NCI-H2081 treated with DMSO at 0.1 percent for 48 hours (cell line): ENCODE measurements at places on chromosomes 7 and 10.

GRCh38 chr10:16597656-16598055, 76.0 kb upstream of the C1QL3 start:
- DNase-seq = no peak

DNA sequence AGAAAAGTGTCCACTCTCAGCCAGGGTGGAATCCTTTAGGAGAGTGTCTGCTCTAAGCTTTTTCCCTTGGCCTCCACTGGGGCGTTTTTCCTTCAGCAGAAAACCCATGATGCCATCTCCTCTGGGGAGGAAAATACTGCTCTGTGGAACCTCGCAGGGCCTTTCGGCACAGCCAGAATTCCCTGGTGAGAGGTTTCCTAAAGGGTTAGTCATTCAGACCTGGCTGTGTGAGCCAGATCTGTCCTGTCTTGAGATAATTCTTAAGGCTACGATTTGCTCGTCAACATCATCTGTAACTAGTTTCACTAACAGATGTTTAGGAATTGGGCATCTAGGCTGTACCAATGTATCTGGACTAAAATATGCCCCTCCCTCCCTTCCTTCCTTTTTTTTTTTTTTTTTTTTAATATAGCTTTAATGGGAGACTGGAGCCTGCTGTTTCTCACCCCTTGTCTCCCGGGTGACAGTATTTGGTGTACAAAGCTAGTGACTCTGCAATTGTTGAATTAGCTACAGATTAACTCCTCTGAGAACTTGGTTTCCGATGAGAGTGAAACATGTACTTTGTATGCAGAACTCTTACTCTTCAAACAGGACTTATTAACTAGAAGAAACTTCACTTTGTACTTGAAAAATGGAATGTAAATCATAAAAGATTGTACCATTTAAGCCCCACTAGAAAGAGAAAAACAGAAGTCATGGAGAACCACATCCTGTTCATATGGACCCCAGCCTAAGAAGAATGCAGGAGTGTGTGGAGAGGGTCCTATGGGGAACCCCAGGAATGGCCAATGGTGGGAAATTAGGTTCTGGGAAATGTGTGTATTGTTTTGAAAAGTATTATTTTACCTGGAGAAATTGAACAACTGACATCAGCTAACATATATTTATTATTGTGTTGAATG, 230.9 kb downstream of the CAMK1D start:
- no peak for DNase-seq

GRCh38 chr10:5937016-5937415, 40.3 kb downstream of the IL15RA start:
- no peak for DNase-seq

GRCh38 chr7:74604326-74605020, 53.0 kb upstream of the GTF2I start:
- DNase-seq = no peak

GRCh38 chr7:37601321-37601720, 82.2 kb upstream of the GPR141 start:
- DNase-seq = no peak

DNA sequence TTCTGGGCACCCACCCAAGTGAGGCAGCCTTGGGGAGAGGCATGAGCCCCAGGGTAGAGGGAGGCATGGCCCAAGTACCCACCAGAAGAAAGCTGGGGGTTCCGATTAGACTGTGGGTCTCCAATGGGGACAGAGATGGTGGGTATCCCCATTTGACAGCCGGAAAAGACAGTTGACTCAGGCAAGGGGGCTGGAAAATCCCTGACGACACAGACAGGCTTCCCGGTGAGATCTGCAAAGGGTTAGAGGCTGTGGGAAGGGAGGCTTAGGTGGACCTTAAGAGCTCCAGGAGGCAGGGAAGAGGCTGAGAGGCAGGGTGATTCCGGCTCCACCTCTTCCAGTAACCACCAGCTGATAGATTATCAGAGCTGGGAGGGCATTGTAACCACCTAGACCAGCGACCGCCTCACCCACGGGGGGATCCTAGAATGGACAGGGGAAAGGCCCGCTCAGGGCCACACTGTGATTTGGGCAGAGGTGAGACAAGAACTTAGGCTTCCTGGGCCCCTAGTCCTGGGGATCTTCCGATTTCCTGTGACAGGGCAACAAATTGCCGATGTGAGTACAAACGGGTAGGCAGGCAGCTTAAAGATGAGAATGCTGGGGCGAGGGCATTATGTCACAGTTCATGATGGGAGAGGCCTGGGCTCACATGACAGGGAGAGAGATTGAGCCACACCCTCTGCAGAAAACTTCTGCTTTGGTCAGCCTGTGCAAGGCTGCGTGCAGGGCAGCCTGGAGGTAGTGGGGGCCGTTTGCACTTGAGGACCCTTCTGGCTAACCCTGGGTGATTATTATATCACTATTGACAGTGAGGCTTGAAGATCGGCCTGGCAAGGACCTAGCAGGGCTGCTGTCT, 5.4 kb downstream of the TBATA start:
- no peak for DNase-seq

- DNase-seq = no peak
Measured at GRCh38 chr7:92266415-92267241, 20.9 kb downstream of the ANKIB1 start.

GRCh38 chr7:140153666-140154161, 23.1 kb downstream of the KDM7A start:
- DNase-seq = no peak

DNA sequence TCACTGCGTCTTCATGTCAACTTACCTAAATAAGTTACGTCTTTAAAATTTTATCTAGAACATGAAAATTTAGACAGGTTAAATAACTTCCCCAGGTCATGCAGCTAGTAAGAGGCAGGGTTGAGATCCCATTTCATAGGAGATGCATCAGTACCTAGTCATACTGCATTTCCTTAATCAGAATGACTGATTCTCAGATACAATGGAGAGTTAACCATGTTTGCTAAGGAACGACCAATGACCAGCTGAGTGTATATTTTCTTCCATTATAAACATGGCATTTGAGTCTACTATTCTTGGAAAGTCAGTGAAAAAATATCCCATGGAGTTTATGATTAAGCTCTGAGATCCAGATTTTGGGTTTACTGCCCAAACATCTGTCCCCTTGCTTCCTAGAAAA, 39.6 kb downstream of the ENTPD1 start:
- DNase-seq = no peak

DNA sequence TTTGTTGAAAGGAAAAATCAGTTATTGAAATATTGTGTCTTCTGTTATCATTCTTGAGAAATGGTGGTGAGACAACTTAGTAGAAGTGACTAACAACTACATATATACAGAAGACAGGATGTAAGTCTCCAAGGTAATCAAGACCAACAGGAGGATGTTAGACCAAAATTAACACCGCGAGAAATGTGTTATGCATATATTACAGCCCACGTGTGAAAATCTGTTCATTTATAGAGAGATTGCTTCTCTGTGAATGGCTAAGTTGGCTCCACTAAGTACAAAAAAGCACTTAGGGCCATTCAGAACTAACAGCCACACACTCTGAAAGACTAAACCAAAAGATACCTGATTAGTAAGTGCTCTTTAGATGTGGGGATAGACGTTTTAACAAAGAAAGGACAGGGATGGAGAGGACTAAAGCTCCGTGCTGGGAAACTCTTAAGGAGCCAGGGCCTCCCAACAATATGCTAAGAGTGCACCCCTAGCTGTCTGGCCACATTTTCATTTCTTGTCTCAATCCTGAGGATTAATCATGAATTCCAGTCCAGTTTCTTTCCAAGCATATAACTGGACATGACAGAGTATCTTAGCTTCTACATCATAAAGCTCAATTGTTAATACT, 26.5 kb downstream of the HDAC9 start:
- DNase-seq = no peak

DNA sequence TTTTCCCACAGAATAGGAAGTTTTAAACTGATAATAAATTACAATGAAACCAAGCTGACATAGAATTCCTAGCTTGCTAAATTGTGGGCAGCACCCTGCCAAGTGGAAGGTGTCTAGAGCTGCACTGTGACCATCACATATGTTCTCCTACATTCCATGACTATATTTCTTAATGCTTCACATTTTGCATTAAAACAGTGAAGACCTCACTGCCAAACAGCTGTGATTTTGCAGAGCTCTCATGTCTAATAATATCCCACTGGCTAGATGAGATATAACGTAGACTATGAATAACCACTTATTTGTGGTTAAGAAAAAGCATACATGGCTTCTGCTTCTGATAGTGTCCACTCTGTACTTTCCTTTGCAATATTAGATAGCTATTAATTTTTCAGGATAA, 228.3 kb upstream of the TEX47 start:
- DNase-seq = no peak

DNA sequence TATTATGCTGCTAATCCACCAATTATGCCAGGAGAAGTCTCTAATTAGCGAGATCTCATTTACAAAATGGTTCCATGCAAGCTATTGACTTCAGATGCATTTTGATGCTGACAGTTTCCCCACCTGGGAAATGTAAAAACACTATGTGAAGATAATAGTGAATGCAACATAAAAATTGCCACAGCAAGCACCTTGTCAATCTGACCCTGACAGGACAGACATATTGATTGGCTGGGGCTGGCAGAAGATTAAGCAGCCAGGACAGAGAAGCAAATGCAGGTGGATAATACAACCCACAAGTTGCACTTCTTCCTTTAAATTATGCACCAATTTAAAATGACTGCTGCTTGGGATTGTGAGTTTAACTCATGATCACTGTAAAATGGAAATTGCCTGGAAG, 642.8 kb upstream of the POT1 start:
- DNase-seq = no peak

DNA sequence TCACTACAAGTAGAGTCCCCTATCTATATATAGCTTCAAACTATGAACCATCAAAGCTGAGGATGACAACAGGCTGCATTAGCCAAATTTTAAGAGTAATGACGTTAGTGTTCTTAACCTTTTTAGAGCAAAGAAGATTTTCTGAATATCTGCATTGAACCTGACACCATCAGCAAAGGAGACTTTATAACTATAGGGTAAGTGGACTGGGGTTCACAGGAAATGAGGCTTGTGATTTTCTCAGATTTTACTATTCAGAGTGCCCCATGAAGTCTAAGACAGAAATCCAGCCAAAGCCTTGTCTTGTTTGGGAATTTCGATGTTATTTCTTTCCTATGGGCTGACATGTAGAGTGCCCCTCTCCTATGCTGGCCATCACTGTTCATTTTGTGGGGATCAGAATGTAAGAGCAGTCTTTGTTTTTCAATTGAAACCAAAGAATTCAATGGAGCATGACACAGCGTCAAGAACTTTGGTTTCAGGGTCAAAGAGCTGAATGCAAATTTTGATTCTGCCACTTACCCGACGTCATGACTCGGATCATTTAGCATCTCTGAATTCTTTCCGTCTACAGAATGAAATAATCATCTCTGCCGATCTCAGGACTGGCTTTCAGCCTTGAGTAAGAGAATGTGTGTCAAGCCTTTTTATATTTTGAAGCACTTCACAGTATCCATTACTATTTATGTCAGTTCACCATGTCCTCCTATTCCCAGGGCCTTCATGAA, 52.7 kb downstream of the DENND11 start:
- DNase-seq = no peak
